ENCODE measurements at places on chromosomes 3 and 15.

DNA sequence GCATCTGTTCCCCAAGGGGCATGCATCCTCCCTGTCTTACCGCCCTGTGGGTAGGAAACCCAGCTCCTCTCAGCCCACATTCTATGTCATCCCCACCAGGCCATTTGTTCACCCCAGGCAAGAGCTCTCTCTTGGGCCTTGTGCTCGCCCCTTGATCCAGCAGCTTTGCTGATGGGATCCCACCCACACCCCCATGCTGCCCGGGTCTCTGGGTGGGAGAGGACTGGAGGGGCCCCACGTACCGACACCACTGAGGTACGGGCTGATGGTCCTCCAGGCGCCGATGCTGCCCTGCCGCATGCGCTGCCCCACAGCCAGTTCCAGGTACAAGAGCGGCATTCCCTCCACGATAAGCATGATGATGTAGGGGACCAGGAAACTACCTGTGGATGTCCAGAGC is 14.5 kb downstream of the SLC6A20 start:
- DNase-seq = no peak

DNA sequence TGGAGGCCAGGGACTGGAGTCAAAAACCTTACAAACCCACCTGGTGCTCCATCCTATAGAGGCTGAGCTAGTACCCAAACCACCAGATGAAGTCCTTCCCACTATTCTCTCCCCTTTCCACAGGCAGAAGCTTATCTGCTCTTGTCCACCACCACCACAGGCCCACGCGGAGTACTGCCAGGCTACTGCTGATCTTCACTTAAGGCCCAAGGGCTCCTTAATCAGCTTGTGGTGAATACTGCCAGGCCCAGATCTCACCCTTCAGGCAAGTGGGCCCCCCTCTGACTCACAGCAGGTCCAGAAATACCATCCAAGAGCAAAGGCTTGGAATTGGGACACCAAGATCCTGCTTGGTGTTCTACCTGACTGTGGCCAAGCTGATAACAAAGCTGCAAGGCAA is 598.1 kb upstream of the CBLB start:
- DNase-seq = no peak

DNA sequence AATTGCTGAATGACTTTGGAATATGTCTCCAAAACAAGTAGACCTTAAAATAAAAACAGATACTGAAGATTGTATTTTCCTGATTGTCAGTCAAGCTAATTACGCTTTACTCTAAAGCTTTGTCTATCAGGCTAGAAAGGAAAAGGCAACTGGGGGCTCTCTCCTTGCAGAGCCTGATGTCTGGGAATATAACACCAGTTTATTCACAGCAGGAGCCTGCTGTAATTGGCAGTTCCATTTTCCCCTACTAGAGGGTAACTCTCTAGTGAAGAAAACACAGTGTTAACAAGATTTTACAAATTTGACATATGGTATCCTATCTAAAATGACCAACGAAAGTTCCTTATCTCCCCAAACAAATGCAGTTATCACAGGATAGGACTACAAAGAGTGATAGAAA is 158.8 kb downstream of the PDZRN3 start:
- DNase-seq = no peak

DNA sequence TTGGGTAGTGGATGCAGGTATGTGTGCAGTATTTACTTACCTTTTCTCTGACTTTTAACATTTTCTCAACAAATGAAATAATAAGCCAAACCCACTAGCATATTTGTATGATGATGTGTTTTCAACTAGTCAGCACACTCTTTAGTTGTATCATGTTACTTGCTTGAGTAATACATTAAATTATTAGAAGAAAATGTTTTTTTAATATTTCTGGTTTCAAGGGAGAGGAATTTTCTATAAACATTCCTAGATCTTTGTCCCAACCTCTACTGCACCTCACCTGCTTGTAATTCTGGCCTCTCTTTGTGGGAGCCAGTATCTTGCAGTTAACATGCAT is 161.8 kb upstream of the CBLB start:
- DNase-seq = no peak

DNA sequence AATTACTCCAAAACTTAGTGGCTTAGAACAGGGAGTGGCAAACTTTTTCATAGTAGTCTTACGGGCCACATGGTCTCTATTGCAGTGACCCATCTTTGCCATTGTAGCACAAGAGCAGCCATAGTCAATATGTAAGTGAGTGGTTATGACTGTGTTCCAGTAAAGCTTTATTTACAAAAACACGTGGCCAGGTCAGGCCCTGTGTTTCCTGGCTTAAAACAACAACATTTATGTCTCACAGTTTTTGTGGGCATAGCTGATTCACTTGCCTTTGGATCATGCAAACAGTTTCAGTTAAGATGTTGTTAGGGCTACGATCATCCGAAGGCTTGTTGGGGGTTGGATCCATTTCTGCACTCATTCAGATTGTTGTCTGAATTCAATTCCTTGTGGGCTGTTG is 103.8 kb downstream of the CHCHD6 start:
- no peak for DNase-seq

GRCh38 chr3:187587076-187587475 is 83.1 kb downstream of the SST start:
- DNase-seq = no peak

DNA sequence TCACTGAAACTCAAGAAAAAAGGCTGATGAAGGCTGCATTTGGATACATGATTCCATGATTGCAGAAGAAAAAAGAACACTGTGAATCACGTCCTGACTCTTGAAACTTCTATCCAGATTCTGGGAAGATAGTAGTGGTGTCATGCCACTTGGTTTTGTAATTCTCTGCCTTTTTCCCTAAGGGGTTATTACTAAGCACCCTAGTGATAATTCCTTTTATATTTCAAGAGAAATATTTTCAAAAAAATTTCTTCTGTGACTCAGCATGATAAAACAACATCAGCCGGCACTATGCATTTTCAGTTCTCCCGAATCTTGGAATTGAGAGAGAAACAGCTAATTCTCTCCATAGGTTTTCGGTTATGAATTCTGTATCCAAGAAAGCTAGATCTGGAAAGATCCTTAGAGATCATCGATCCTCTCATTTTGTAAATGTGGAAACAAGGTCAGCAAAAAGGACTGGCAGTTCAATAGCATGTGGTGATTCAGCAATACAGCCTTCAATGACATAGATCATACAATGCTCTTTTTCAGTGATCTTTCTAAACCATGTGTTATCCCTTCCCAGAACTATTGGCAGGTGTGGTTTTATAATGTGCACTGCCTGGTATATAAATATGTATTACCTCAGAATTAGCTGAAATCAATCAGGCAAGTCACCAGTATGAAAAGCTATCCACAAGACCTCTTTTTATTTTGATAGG is 42.6 kb upstream of the TP63 start:
- DNase-seq = no peak

- no peak for DNase-seq
These were observed 97.9 kb upstream of the ADAMTSL3 start for GRCh38 chr15:83556068-83556467.

DNA sequence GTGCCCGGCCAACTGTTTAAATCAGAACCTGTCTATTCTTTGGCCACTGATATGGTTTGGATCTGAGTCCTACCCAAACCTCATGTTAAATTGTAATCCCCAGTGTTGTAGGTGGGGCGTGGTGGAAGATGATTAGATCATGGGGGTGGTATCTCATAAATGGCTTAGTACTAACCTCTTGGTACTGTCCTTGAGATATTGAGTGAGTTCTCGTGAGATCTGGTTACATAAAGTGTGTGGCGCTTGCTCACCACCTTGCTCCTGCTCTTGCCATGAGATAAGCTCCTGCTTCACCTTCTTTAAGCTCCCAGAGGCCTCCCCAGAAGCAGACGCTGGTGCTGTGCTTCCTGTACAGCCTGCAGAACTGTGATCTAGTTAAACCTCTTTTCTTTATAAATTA is 42.4 kb downstream of the REC114 start:
- no peak for DNase-seq

GRCh38 chr3:11622586-11623550 is 20.8 kb downstream of the VGLL4 start:
- no peak for DNase-seq

DNA sequence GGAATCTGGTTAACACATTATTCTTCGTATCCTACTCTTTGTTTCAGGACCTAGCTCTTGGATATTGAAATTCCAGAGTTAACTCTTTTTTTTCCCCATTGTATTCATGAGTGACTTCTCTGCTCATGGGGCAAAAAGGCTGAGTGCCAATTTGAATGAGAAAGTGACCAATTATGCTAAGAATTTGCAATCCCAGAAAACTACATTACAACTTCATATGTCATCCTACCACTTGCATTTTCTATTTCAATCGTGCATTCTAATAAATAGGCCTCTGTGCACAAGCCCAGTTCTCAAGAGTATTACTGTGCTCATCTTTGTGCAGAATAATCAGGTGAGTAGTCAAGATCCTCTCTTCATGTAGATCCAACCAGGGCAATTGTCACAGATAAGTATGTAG is 537.8 kb downstream of the OTOL1 start:
- peak; percentile 69 for DNase-seq

GRCh38 chr3:193865896-193866480 is 270.0 kb upstream of the HES1 start:
- no peak for DNase-seq

- peak; percentile 83 for DNase-seq
These were observed 27.8 kb downstream of the SHQ1 start for GRCh38 chr3:72820415-72820814.

- no peak for DNase-seq
These were observed 61.8 kb downstream of the SLC7A14 start for GRCh38 chr3:170524073-170524472.

GRCh38 chr3:159852821-159853505 is 135.7 kb upstream of the IL12A start:
- DNase-seq = no peak

- DNase-seq = no peak
These were observed 198.9 kb upstream of the CTDSPL start for GRCh38 chr3:37662785-37663184.
